ENCODE measurements at places on chromosomes 4 and X.

DNA sequence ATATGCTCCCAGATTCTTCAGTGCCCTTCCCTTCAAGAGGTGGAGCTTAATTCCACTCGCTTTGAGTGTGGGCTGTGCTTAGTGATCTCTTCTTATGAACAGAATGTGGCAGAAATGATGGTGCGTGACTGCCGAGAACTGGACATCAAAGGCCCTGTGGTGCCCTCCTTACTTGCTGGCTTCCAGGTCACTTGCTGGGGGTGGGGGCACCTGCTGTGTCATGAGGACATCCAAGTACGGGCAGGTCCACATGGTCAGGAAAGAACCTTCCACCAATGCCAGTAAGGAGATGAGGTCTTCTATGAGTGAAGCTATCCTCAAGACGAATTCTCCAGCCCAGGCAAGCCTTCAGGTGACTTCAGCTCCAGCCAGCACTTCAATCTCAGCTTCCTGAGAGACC, 95.8 kb downstream of the FAM53A start:
- peak; percentile 31 for DNase-seq
- H3K4me1 ChIP-seq: no peaks in the 10 kb centered on the region
- H3K27me3 ChIP-seq: no peaks in the 10 kb centered on the region
- no peak overlapping the region for H3K4me3 ChIP-seq
- H3K36me3 ChIP-seq: no peaks in the 10 kb centered on the region

- H3K4me3 ChIP-seq: no peak overlapping the region
- no peaks in the 10 kb centered on the region for H3K36me3 ChIP-seq
- no peaks in the 10 kb centered on the region for H3K27me3 ChIP-seq
- no peak for DNase-seq
Observed at GRCh38 chr4:104829761-104830160, 316.9 kb upstream of the TET2 start.

- no peak overlapping the region for H3K4me3 ChIP-seq
- H3K4me1 ChIP-seq: no peaks in the 10 kb centered on the region
- H3K27ac ChIP-seq: no peak overlapping the region
- H3K27me3 ChIP-seq: no peaks in the 10 kb centered on the region
- peaks cover 31% of the 10 kb centered on the region for H3K36me3 ChIP-seq
- DNase-seq: no peak
Observed at GRCh38 chr4:113591982-113592381, 169.6 kb downstream of the CAMK2D start.

DNA sequence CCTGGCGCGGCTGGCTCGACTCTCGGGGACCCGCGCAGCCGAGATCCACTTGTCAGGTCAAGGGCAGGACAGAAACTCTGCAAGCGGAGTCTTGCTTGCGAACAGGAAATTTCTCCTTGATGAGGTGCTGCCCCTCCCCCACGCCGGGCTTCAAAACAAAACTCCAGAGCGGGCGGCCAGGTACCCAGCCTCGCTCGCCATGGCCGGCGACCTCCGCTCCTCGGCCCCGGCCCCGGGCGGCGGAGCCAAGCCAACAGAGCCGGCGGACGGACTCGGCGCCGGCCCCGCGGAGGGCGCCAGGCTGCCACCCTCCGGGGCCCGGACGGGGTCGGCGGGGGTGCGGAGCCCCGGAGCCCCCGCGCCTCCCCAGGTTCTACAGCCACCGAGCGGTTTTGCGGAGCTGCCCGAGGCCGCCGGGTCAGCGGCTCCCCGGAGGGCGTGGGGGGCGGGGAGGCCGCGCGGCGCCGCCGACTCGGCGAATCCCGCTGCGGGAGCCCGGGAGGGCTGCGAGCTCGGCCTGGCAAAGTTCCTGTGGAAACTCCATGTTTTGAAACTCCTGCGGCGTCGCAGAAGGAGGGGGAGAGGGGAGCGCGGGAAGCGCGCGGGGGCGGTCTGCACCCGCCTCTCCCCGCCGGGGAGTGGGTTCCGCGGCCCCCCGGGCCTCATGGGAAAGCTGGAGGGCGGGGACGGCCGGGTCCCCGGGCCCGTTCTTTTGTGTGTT, 11.7 kb upstream of the BCOR start:
- peak overlapping the region; percentile 72 for H3K4me3 ChIP-seq
- no peaks in the 10 kb centered on the region for H3K4me1 ChIP-seq
- peak; percentile 91 for DNase-seq
- no peaks in the 10 kb centered on the region for H3K36me3 ChIP-seq
- no peak overlapping the region for H3K27ac ChIP-seq
- H3K27me3 ChIP-seq: no peaks in the 10 kb centered on the region

- peak; percentile 65 for DNase-seq
- no peaks in the 10 kb centered on the region for H3K27me3 ChIP-seq
- H3K27ac ChIP-seq: no peak overlapping the region
- peaks cover 6% of the 10 kb centered on the region for H3K4me1 ChIP-seq
- H3K36me3 ChIP-seq: no peaks in the 10 kb centered on the region
Observed at GRCh38 chr4:147160908-147161513, 215.3 kb upstream of the TTC29 start.

- H3K36me3 ChIP-seq: no peaks in the 10 kb centered on the region
- H3K4me1 ChIP-seq: peaks cover under 1% of the 10 kb centered on the region
- DNase-seq: no peak
- no peak overlapping the region for H3K27ac ChIP-seq
Observed at GRCh38 chr4:100875296-100876068, 357.7 kb upstream of the EMCN start.

GRCh38 chr4:44701037-44701436, 22.8 kb downstream of the GUF1 start:
- no peak overlapping the region for H3K27ac ChIP-seq
- H3K4me3 ChIP-seq: no peak overlapping the region
- H3K27me3 ChIP-seq: no peaks in the 10 kb centered on the region
- DNase-seq: no peak
- no peaks in the 10 kb centered on the region for H3K4me1 ChIP-seq

DNA sequence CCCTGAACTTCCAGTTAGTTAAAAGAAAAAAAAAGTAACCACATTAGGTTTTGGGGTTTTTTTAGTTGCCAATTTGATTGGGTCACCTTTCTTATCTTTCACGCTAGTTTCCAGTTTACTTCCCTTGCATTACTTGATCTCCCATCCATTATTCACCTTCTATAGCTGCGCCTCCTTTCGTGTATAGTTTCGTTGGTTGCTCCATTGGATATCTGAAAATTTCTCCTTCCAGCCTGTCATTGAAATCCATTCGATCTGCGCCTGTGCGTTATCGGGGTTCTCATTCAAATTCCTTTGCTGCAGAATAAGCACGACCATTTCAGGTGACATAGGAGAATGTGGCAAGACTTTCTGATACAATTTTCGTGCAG, 764 bp downstream of the TRAPPC11 start:
- no peaks in the 10 kb centered on the region for H3K4me1 ChIP-seq
- H3K27me3 ChIP-seq: no peaks in the 10 kb centered on the region
- no peak for DNase-seq
- peak overlapping the region; percentile 92 for H3K4me3 ChIP-seq
- H3K36me3 ChIP-seq: peaks cover 16% of the 10 kb centered on the region

- DNase-seq: no peak
- H3K4me1 ChIP-seq: no peaks in the 10 kb centered on the region
- no peaks in the 10 kb centered on the region for H3K27me3 ChIP-seq
- H3K36me3 ChIP-seq: peaks cover 4% of the 10 kb centered on the region
- H3K27ac ChIP-seq: no peak overlapping the region
Observed at GRCh38 chrX:45781901-45782553, 581.4 kb upstream of the DIPK2B start.

DNA sequence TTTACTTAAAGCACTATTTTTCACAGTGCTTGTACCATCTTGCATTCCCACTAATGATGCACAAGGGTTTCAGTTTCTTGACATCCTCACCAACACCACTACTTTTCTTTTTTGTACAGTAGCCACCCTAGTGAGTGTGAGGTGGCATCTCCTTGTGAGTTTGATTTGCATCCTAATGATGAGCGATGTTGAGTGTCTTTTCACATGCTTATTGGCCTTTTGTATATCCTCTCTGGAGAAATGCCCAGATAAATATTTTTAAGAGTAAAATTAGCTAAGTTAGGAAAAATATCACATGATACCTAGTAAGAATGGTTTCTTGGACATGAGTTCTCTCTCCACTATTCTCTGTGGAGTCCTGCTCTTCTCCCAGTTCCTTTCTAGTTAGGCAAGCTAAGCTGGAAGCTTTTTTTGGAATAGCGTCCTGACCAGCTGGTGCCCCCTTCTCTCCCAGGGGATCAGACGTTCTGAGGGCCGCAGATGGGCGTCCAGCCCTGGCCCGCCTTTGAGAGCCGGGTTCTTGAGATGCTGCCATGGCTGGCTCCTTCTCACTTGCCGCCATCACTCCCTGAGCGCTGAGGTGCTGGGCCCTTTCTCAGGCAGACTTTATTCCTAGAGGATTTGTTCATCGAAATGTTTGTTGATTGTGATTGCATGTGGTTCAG, 132.1 kb downstream of the ARHGAP10 start:
- H3K4me3 ChIP-seq: no peak overlapping the region
- H3K36me3 ChIP-seq: no peaks in the 10 kb centered on the region
- H3K27me3 ChIP-seq: no peaks in the 10 kb centered on the region

GRCh38 chrX:32618154-32618553, 593.2 kb downstream of the DMD start:
- no peaks in the 10 kb centered on the region for H3K4me1 ChIP-seq
- H3K36me3 ChIP-seq: no peaks in the 10 kb centered on the region

DNA sequence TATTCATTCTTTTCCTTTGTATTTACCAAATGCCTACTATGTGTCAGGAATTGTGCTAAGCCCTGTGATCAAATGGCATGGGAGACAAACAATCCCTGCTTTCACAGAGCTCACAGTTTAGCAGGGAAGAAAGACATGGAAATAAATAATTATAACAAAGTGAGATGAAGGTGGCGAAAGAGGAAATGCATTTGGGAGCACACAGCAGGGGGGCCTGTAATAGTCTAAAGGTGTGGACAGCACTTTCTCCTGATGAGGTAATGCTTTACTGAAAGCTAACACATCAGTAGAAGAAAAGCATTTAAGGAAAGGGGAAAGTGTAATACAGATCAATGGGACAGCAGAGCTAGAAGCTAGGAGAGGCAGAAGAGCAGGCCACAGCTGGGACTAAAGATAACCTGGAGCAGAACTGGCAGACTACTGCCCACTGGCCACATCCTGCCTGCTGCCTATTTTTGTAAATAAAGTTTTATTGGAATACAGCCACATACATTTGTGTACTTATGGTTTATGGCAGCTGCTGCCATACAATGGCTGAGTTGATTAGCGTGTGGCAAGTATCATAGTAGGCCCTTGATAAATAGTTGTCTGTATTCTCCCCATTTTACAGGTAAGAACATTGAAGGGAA, 67.1 kb upstream of the TAPT1 start:
- H3K27me3 ChIP-seq: no peaks in the 10 kb centered on the region
- H3K27ac ChIP-seq: no peak overlapping the region
- no peak overlapping the region for H3K4me3 ChIP-seq
- DNase-seq: peak; percentile 59
- H3K36me3 ChIP-seq: no peaks in the 10 kb centered on the region

DNA sequence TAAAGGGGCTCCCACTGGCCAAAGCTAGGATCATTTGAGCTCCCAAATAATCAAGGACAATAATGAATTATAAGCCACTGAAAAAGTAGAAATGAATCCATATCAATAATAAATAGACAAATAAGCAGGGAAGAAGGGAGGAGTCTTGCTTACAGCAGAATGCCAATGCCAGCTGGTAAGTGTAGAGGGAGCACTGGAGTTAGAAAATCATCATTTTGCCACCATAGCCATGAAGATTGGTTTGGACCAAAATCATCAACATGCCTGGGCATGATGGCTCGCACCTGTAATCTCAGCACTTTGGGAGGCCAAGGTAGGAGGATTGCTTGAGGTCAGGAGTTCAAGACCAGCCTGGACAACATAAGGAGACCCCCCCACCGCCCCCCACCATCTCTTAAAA, 20.4 kb upstream of the SH3KBP1 start:
- DNase-seq: no peak
- no peaks in the 10 kb centered on the region for H3K27me3 ChIP-seq
- no peaks in the 10 kb centered on the region for H3K36me3 ChIP-seq

- H3K36me3 ChIP-seq: no peaks in the 10 kb centered on the region
- DNase-seq: no peak
- H3K4me3 ChIP-seq: no peak overlapping the region
- no peaks in the 10 kb centered on the region for H3K27me3 ChIP-seq
- H3K27ac ChIP-seq: no peak overlapping the region
Observed at GRCh38 chr4:152448854-152449253, 87.0 kb downstream of the FBXW7 start.

DNA sequence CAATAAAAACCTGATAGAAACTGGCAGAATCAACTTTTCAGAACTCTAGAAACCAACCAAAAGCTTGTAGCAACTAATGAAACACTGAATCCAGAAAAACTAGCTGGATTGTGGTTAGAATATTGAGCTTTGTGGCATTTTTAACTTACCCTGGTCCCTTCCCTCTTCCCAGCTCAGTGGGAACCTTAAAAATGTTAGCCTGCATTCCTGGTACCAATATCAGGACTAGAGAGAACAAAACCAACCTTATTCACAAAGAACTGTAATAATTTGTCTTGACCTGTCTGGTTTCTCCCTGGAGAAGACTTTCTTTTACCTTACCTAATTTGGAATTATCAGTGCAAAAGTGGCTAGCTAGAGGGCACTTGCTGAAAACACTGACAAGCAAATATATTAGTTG, 21.2 kb downstream of the SH3D19 start:
- H3K4me3 ChIP-seq: no peak overlapping the region
- no peak for DNase-seq
- no peaks in the 10 kb centered on the region for H3K27me3 ChIP-seq
- H3K27ac ChIP-seq: no peak overlapping the region
- H3K4me1 ChIP-seq: no peaks in the 10 kb centered on the region

GRCh38 chrX:132207996-132208395, 11.3 kb downstream of the RAP2C start:
- H3K27me3 ChIP-seq: no peaks in the 10 kb centered on the region
- no peaks in the 10 kb centered on the region for H3K4me1 ChIP-seq
- no peak overlapping the region for H3K27ac ChIP-seq
- DNase-seq: no peak

DNA sequence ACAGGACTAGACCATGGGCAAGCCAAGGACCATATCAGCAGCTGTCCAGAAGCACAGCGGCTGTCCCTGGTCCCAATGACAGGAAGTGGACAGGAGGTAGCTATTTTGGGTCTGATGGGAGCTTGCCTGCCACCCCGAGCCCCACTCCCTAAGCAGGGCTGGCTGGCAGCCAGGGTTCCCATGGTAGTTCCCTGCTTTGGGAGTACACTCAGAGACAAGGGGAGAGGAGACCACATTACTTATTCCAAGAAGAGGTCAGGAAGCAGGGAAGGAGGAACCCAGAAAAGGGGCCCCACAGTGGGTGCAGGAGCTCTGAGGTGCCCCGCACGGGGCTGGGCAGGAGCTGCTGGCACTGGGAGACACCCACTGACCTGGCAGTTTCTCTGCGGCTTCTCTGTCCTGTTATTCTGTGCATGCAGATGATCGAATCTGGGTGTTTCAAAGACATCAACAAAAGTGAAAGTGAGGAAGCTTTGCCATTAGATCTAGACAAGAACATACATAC, 36.3 kb downstream of the HTT-AS start:
- H3K4me1 ChIP-seq: no peaks in the 10 kb centered on the region
- H3K4me3 ChIP-seq: no peak overlapping the region
- no peaks in the 10 kb centered on the region for H3K36me3 ChIP-seq

- no peak overlapping the region for H3K4me3 ChIP-seq
- no peak for DNase-seq
- H3K36me3 ChIP-seq: no peaks in the 10 kb centered on the region
Observed at GRCh38 chr4:10354746-10355145, 102.5 kb downstream of the ZNF518B start.
